Activated T-helper 2 cell treated with anti-CD3 and anti-CD28 coated beads, Interferon-gamma antibody, Interleukin-2, Interleukin-4, amounts not matched to agents 10 μg/mL and 5 μg/mL and 100 μg/mL, durations not matched to agents 14 hours and 24 hours and 36 hours (primary cell): ENCODE measurements at places on chromosomes 2 and 18.

DNA sequence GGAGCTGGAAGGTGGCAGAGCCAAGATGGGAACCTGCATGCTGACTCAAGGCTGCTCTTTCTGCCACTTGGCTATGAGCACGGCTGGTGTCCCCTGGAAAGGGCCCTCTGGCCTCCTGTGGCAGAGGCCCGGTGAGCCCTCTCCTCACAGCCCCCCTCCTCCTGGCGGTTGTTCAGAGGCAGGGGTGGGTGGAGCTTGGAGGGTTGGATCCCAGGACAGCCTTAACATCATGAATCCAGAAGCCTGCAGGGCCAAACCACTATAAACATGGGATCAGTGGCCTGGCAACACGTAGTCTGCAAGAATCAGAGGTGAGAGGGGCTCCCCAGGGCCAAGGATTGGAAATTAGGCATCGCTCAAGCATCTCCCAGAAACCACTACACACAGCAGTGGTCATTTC is 48.5 kb upstream of the LOXHD1 start:
- no peak for DNase-seq

DNA sequence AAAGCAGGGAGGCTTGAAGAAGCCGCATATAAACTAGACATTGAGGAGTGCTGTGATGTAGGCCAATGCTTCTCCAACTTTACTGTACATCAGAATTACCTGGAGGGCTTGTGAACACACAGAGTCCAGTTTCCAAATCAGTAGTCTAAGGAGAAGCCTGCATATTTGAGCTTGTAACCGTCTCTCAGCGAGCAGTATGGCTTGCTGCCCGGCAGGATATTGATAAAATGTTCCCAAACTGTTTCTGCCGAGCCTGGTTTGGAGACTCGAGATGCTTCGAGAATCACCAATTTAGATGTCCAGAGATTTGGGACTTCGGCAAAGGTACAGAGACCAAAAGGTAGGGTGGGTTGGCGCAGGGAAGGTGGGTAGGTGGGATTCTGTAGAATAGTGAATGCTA is 11.0 kb upstream of the RAB31 start:
- no peak for DNase-seq

- DNase-seq, result no peak
Measured at GRCh38 chr18:59054496-59055287, 85.0 kb upstream of the SEC11C start.

GRCh38 chr2:43128559-43128955 is 97.8 kb downstream of the ZFP36L2 start:
- DNase-seq, result no peak

DNA sequence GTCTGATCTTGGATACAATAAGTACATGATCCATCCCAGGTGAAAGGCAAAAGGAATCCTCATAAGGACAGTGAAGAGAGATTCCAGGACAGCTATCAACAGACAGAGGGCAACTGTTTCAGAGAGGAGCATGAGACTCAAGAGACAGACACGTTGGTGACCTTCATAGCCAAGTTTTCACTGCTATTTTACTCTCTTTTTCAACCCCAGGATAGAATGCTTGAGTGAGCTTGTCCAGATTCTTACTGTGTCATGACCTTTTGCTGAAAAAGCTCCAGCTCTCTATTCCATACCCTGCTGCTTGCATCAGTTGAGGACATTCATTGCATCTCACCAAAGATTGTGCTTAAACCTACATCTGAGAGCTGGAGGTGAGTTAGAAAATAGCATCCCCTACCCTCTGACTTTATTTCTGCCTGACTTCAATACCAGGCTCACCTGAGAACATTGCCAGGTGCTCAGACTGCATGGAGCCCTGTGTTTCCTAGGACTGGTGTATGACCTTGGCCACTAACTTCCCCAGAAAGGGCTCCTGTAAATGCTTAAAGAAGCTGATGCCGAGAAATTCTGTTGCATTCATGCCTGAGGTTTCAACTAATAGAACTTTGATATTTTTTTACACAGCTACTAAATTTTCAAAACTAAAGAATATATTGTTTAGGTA is 70.4 kb upstream of the TMEM17 start:
- DNase-seq, result no peak

DNA sequence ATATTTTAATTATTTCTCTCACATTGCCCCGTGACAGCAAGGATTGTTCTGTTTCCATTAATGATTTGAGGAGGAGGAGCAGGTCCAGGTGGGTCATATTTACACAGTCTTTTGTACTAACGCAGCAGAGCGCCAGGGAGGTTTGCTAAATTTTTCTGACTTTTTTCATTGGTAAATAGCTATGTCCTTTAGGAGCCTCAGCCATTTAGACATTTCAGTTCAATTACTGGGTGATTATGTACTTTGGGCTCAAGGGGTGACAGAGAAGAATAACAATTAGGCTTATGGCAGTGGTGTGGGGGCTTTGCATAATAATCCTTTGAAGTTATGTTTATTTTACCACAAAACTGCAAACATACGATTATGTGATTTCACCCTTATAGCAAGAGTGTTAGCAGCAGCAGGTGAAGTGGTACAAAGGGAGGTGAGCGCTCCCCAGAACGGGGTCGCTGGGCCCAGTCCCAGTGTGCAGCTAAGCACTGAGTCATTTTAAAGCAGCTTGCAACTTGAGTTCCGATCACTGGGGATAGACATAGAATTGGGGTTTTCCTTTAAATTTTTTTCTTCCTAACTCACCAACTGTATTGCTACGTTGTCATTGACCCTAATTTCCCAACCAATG is 80.3 kb downstream of the TSHZ1 start:
- DNase-seq, result no peak

DNA sequence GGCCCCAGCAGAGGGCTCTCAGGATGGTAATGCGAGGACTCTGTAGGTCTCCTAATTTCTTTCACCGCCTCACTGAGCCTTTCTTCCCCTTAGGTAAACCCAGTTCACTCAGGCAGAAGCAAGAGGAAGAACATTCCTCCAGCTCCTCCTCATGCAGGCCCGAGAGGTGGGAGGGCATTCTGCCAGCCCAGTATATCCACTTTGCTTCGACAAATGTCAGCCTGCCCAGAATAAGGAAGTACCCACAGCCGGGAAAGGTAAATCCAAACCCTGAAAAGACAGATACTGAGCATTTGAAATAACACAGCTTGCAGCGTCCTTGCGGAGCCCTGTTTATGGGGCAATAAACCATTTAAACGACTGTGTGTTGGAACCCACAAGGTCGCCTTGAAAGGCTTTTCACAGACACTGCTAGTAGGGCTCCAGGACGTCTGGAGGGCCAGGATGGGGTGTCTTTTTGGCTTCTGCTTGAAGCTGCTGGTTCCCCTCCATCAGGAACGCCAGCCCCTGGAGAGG is 63.0 kb upstream of the STPG4 start:
- DNase-seq, result no peak

DNA sequence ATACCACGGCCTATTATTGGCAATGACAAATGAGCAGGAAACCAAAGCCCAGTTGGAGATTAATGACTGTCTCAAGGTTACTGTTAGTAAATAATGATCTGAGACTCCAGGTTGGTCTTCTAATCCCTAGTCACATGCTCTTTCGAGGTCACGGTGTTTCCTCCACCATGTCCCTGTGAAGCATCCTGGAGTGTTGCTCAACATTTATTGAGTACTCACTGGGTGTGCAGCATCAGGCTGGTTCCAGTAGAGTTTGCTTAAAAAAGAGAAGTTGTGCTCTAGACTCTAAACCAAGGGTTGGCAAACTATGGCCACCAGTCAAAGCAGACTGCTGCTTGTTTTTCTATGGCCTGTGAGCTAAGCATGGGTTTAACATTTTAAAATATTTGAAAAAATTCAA is 263.8 kb upstream of the ATP5MC3 start:
- no peak for DNase-seq

- no peak for DNase-seq
Measured at GRCh38 chr2:119261493-119262225, 38.0 kb downstream of the STEAP3 start.

DNA sequence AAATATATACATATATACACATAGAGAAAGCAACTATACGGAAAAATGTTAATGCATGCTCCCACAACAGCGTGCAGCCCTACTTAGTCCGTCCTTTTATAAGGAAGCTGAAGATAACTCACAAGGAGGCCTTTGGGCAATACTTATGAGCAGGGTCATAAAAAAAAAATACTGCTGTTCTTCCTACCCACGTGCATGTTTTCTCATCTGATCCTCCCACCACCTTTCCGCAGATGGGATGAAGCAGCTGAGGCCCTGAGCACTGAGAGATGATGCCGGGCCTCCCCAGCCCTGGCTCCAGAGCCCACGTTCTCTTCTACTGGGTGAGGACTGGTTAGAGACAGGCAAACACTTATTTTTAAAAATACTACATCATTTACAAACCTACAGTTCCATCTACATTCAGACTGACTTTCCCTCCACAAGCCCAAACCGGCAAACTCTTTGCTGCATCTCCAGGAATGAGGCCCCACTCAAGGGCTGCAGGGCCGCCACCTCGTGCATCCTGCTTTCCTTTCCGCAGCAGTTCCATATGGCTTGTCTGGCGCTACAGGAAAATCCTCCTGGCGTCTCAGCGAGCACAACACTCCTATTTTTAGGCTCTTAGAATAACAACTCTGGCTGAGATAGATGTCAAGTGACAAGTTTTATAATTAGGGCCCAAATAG is 41.6 kb downstream of the TBC1D8 start:
- no peak for DNase-seq

DNA sequence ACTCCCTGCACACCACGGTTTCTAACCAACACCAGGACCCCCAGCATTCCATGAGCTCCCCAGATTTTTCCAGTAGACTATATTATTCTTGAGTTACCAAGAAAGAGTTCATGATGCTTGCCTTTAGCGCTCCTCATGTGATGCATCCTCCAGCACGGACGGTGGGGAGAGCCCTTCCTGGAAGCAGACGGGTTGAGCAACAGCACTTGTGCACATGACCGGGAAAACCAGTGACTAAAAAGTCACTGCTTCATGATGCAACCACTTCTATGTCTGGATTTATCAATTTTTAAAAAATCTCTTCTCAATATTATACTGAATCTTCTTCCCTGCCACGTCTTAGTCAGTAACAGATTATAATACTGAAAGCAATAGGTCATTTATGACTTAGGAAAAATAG is 20.4 kb upstream of the DOK6 start:
- DNase-seq, result no peak

GRCh38 chr2:40315683-40316082 is 136.2 kb downstream of the SLC8A1 start:
- DNase-seq, result no peak

DNA sequence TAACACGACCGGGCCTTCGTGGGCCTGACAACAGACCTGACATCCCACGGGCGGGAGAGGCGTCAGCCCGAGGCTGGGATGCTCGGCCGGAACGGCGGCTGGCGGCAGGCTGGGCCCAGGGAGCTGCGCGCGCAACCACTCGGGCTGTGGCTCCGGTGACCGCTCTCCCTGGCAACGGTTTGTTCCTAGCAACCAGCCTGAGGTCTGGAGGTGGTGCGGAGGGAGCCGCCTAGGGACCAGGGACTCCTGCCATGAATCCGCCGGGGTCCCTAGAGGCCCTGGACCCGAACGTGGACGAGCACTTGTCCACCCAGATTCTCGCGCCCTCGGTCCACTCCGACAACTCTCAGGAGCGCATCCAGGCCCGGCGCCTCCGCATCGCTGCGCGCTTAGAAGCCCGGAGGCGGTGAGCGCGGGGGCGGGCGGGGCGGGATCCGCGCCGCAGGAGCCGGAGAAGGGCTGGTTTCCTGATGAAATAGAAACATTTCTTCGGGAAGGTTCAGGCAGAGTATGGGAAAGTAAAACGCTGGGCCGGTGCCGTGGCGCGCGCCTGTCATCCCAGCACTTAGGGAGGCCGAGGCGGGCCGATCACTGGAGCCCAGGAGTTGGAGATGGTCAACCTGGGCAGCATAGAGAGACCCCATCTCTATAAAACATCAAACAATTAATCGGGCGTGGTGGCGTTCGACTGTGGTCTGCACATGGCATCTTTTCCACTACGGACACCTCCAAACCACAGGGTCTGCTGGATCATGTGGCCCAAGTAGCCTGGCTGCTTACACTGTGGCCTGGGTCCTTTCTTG is at the start of gene DRC1:
Gene DRC1 (plus strand): TSS at position 182 of the 803 bp plus-strand sequence. CDS start 70 bp downstream, at position 252.
- peak; percentile 40 for DNase-seq
